ENCODE measurements at places on chromosomes 7 and 10.

GRCh38 chr10:130400890-130401289, 264.7 kb downstream of the GLRX3 start:
- no peak for DNase-seq

DNA sequence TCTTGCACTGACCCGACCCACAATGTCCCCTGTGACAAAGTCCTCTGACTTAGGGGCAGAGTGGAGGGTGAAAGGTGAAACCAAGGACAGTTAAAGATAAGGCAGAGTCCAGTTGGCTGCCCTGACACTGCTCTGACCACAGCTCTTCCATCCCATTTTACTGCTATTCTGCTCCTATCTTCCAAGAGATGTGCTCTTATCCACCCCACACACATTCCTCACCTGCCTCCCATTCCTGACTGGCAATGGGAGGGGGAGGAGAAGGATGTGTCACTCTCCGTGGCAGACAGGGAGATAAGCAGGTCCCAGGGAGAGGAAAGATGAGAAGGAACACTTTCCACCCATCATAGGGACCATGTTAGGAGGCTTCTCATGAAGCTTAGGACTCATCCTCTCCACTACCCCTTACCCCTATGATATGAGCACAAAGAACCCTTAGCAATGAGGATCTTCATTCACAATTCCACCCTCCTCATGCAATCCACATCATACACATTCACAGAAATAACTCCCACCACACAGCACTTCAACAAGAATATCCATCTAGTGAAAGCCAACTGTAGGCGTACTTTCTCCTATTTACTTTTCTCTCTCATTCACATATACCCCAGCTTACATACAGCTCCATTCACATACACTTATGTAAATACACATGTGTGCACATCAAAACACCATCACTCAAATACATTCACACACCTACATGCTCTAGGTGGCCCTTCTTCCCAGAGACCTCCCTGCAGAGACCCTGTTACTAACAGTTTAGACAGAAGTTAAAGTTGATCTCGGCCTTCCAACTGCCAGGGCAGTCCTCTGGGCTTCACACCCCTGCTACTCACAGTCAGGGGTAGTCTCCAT, 6.6 kb downstream of the SYNPO2L start:
- DNase-seq = no peak

- DNase-seq = no peak
Measured at GRCh38 chr7:50246551-50246950, 58.0 kb upstream of the IKZF1 start.

- no peak for DNase-seq
Measured at GRCh38 chr7:155850001-155850436, 37.8 kb upstream of the SHH start.

- no peak for DNase-seq
Measured at GRCh38 chr10:95399183-95399582, 108.4 kb upstream of the PDLIM1 start.

DNA sequence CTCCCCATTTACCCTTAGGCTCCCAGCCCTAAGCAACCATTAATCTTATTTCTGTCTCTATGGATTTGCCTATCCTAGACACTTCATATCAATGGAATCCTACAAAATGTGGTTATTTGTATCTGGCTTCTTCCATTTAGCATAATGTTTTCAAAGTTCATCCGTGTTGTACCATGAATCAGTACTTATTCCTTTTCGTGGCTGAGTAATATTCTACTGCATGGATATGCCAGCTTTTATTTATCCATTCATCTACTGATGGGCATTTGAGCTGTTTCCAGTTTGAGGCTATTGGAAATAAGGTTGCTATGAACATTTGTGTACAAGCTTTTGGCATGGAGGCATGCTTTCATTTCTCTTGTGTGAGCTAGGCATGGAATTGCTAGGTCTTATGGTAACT, 121.1 kb downstream of the WDR11 start:
- no peak for DNase-seq

GRCh38 chr7:150481186-150481920, 30.9 kb downstream of the GIMAP8 start:
- no peak for DNase-seq

DNA sequence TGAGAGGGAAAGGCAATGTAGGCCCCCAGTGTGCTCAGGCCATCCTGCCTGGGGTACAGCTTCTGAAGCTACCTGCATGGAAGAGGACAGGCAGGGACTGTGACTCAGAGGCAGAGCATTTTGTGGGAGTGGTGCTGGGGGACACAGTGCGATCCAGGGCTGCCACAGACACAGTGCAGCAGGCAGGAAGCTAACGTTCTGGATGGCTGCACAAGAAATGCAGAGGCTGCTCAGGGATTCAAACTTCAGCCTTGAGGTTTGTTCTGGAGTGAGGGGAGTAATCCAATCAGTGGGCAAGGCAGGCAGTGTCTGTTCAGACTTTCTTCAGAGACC, 648.0 kb upstream of the IGFBP3 start:
- no peak for DNase-seq

DNA sequence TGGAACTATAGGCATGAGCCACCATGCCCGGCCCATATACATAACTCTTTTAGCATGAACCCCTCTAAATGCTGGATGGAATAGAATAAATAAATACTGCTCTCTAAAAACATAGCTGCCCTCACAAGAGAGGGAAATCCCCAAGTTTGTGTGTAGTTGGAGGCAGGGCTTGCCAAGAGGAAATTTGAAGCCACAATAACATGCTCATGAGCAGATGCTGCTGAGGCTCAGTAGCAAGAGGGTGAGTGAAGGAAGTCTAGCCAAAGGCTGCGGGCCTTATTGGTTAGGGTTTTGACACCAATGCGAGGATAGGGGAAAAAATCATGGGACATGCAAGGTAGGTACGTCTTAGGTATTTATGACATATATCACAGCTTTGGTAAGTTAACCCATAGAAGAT, 17.3 kb downstream of the TPK1 start:
- no peak for DNase-seq

- no peak for DNase-seq
Measured at GRCh38 chr7:12670743-12671520, 16.5 kb upstream of the ARL4A start.

DNA sequence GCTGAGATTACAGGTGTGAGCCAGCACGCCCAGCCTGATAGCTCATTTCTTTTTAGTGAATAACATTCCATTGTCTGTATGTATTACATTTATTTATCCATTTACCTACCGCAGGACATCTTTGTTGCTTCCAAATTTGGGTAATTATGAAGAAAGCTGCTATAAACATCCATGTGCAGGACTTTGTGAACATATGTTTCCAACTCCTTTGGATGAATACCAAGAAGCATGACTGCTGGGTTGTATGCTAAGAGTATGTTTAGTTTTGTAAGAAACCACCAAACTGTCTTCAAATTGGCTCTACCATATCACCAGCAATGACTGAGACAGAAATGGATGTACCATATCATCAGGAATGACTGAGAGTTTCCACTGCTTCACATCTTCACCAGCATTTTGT, 200.2 kb upstream of the TMEM196 start:
- no peak for DNase-seq

DNA sequence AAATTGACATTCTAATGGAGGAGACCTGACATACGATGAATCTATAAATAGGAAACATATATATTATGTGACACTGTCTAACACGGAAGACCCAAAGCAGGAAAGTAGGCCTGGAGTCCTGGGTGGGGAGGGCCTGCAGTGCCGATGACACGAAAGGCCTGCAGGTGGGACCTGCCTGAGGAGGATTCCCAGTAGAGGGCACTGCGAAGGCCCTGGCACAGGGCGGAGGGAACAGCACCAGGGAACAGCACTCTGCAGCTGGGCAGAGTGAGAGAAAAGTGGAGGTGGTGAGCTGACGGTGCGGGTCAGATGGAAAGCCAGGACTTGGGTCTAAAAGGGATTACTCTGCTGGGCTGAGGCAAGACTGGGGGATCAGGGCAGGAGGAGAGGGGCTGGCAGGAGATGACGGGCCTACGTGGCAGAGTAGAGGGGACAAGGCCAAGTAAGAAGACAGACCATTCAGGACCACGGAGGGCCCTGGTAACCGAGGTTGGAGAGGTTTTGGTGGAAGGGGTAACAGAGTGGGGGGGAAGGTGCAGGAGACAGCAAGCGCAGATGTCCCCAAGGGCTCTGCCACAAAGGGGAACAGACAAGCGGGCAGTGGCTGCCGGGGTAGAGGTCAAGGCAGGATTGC, 8.1 kb downstream of the ZNF746 start:
- peak; percentile 7 for DNase-seq

DNA sequence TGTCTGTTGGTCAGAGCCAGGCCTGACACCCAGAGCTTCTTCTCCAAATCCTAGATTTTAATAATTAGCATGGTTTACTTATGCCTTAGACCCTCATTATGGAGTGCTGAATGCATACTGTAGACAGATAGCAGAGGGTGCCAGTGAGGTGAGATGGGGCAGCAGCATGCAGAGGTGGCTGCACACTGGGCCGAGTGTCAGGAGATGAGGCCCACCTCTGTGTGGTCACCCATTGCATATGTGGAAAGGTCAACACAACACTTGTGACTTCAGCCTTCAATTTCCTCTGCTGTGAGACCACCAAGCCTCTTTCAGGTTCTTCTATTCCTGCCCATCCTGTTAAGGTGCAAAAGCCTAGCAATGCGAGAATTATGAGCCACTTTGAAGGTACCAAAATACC, 39.7 kb upstream of the NMT2 start:
- no peak for DNase-seq

DNA sequence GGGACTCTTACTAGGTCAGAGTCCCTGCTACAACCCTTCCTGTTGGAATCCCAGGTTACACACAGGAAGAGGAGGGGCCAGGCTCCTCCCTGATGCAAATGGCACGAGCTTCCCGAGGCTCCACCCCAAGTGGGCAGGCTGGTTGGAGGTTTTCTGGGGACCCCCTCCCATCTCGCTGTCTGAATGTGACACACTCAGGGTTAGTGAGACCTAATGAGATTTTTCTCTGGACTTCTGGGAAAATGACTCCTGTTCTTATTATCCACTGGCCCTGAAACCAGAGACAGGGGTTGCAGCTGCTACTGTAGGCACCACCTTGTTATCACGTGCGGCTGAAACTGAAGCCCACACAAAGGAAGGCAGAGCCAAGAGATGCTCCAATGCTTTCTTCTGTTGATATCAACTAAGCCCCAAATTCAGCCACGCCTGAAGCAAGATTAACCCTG, 103.3 kb downstream of the FAM107B start:
- no peak for DNase-seq

- no peak for DNase-seq
Measured at GRCh38 chr10:131738396-131738735, 162.4 kb upstream of the PPP2R2D start.

DNA sequence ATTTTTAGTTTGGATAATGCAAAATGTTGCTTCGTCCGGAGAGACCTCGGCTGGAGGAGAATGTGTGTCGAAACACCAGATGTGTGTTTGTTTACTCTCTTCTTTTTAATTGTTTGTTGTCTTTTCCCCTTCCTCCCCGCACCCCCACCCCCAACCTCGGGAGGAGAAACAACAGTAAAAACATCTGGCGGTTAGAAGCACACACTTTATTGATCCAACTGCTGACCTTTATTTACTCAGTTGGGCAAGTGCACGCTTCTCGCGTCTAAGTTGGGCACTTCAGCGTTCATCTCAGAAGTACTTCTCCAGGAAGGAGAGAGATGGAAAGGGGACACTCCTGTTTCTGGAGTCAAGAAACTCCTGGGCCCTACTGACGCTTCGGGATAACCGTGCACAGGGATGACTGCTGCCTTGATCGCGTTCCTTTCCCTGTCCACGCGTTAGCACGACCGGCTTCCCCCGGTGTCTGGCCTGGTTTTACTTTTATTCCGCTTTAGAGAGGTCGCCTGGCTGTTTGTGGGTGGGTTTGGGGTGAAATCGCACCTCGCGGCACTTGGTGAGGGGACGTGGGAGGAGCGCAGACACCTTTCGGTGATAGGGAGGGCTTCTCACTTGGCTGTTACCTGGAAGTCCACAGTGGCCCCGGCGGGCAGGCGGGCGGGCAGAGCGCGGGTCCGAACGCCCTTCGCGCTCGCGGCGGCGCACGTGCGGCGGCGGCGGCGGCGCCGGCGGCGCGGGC, 168.3 kb upstream of the PPP1R3A start:
- DNase-seq = peak; percentile 66

- DNase-seq = peak; percentile 36
Measured at GRCh38 chr10:7572391-7572790, 94.4 kb downstream of the ITIH5 start.

DNA sequence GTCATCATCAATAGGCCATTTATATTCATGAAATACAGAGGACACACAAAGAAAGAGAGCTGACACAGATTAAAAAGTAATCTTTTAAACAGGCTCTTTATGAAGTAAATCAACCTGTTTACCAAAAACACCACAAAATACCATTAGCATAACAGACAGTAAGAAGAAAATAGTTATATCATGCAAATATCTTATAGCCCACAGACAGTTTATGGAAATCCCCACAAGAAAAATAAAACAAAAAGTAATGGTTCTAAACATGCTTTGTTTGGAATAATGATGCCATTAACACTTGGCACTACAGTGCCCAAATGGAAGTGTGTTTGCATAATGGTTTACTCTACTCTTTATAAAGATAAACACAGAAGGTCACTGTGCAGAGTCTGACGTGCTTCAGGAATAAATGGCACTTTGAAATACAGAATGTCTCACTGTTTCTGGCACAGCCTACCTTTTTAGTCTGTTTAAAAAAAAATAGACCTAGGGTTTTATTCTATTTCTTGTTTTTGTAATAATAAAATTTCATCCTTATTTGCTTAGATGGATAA, 30.1 kb downstream of the SEMA3D start:
- DNase-seq = peak; percentile 93

DNA sequence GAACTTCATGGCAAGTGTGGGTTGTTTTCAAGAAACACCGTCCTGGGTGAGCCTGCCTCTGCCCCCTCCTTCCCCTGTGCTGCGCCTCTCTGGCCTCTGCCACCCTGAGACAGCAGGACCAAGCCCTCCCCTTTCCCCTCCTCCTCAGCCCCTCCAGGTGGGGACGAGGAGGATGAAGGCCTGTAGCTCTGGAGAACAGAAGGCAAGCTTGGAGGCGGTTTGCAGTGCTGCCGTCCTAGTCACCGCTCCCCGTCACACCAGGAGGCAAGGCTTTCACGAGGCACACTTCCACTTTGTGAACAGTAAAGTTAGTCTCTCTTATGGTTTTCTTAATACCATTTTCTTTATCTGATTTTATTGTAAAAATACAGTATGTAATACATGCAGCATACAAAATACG, 8.8 kb upstream of the VIPR2 start:
- no peak for DNase-seq

- no peak for DNase-seq
Measured at GRCh38 chr7:116331020-116331419, 120.7 kb downstream of the TES start.

- DNase-seq = no peak
Measured at GRCh38 chr7:33457039-33457438, 327.7 kb downstream of the BBS9 start.

GRCh38 chr10:58857251-58857805, 319.1 kb upstream of the PHYHIPL start:
- DNase-seq = no peak

DNA sequence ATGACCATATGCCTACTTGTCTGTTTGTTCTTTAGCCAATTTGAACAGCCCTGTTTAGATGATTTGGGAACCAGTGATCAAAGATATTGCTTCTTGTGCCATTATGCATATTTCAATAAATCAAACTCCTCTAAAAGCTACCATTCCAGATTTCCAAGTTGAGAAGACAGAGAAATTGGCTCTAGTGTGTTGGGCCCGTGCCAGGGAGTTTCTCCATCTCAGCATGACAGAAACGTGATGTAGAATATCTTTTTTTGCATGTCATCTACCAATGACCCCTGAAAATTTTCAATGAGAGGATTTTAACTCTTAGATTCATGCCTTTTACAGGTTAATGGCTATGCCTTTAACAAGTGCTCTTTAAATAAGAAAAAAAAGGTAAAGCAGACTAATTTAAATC, 50.7 kb upstream of the CABCOCO1 start:
- DNase-seq = no peak

GRCh38 chr10:71835671-71836595, 15.1 kb downstream of the PSAP start:
- DNase-seq = peak; percentile 45
